Stimulated activated CD8-positive, alpha-beta memory T cell treated with anti-CD3 and anti-CD28 coated beads, Interleukin-7, amount 100 ng/mL, for 1 hour (primary cell): ENCODE measurements at places on chromosomes 3 and 15.
A peak's percentile ranks its signal among the peaks of the same experiment; 100 is the strongest.

GRCh38 chr15:100616700-100617099 is 14.3 kb downstream of the ASB7 start:
- no peak for DNase-seq

DNA sequence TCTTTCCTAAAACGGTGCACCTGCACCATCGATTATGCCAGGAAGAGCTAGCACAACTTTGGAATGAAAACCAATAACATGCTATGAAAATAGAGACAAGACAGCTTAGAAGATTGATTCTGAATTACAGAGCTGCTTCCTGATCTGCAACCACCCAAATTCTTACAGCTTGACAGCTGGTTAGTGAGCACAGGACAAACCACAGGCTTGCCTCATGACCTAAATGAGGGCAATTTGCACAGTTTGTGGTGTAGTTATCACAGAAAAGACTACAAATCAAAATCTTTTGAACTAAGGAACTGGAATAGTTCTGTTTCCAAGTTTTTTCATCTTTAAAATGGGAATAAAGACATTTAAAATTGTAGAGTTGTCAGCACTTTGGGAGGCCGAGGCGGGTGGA is 533.5 kb downstream of the NAALADL2 start:
- DNase-seq: no peak

DNA sequence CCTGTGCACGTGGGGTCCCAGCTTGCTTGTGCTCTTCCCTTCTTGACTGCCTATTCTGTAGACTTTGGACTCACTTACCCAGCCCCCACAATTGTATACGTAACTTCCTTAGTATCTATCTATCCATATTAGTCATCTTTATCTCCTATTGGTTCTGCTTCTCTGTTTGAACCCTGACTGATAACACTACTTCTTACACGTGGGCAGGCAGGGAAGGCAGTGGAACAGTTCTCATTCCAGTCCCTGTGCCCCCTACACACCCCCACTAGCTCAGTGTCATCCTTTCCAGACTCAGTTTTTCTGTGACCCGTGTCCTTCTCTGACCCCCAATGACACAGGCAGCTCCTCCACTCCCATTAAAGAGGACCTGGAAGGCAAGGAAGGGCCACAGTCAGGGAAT is 74.2 kb upstream of the FBN1 start:
- DNase-seq: no peak

- DNase-seq: no peak
Measured at GRCh38 chr3:172112734-172113120, 73.3 kb downstream of the FNDC3B start.

DNA sequence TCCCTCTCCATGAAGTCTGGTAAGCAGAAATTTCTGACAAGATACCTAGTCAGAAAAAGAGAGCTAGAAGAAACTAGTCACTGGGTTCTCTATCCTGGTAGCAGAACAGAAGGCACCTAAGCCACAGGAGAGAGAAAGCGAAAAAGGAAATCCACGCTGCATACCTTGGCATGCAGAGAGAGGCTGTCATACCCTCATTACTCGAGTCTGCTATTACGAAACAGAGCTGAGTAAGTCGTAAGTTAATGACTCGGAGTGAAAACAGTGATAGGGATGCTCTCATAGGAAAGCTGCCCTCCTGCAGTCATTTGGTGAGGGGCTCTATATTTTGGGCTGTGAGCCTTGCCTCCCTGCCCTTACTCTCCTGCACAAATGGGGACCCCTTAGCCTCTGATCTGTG is 16.2 kb downstream of the CLRN1 start:
- no peak for DNase-seq

- DNase-seq: no peak
Measured at GRCh38 chr3:70531838-70532489, 219.5 kb upstream of the MDFIC2 start.

- no peak for DNase-seq
Measured at GRCh38 chr15:23569151-23569925, 3.9 kb downstream of the MKRN3 start.

GRCh38 chr3:100269410-100270214 is 8.8 kb downstream of the TBC1D23 start:
- no peak for DNase-seq

DNA sequence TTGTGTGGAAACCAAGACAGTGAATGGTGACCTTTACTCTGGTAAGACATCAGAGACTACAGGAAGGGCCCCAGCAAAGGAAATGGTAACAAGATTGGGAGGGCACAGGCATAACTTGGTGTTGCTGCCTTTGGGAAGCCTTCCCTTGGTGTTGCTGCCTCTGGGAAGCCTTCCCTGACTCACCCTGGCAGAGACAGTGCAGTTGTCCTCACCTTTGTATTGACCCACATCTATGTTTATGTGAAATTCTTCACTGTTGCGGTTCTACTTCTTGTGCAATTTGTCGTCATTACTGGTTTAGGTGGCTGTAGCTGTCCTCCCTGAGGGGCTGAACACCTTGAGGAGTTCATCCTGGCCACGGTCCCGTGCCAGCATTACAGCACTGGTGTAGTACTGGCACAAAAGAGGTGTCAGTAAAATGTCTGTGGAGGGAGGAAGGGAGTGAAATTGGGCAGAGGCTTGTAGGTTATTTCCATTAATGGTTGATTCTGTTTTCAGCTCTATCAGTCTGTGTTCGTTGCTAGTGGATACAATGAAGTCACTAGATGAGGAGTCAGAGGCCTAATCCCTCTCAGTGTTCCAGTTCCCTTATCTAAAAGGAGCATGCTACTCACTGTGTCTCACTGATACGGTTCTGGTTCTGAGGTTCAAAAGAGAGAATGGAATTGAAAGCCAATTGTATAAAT is 21.6 kb downstream of the IFT122 start:
- no peak for DNase-seq

- no peak for DNase-seq
Measured at GRCh38 chr3:122232485-122232884, 49.0 kb downstream of the CASR start.

GRCh38 chr15:35443376-35443775 is 102.6 kb downstream of the DPH6 start:
- DNase-seq: no peak

DNA sequence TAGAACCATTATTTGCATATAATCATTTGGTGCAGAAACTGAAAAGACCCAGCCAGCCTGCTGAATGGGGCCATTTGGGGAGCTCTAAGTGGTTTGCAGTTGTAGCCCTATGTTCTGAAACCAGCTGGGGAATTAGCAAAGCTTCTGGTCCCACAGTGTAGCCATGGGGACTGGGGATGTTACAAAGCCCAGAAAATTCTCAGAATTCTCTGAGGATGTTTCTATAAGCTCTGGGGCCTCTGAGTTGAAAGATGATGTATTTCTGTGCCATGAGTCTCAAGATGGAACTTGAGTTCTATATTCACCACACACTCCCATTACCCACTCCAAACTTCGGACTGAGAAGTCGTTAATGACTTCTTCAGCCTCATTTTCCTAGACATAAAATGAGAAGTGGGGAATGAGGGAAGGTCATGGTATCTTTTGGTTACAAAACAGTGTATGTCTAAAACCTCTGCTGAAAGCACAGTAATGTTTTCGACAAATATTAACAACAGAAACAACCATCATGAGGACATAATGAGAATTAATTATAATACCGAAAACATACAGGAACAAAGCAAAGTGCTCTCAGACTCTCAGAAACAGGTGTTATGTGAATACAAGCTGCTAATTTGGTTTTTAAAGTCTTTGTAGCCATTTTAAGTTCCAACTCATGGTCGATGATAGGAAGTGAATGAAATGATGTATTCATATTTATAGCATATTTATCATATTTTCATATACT is 89.4 kb downstream of the RFTN1 start:
- no peak for DNase-seq

GRCh38 chr3:52492059-52492458 is 3.1 kb upstream of the STAB1 start:
- no peak for DNase-seq

GRCh38 chr3:184022323-184022722 is 4.6 kb upstream of the ABCC5 start:
- no peak for DNase-seq

- DNase-seq: no peak
Measured at GRCh38 chr3:98788651-98789050, 25.5 kb downstream of the ST3GAL6 start.

- no peak for DNase-seq
Measured at GRCh38 chr3:189567766-189568420, 63.3 kb upstream of the TP63 start.

- DNase-seq: no peak
Measured at GRCh38 chr3:70096376-70097066, 97.0 kb downstream of the SAMMSON start.

GRCh38 chr3:156230278-156230900 is 110.0 kb downstream of the KCNAB1 start:
- DNase-seq: no peak

DNA sequence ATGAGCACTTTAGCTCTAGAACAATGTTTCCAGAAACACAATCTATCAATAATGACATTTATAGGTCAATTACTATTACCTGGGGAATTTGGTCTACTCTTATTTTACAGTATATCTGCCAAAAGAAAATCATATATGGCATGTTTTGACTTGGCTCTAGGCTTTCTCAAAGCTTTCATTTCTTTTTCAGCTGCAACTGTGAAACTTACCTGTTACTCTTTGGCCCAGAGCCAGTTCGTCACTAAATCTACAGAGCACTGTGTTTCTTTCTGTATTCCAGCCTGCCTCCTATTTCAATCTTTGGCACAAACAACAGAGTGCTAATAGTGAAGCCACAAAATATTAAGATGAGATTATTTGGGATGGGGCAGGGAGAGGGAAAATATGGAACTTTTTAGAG is 76.0 kb downstream of the P2RY1 start:
- no peak for DNase-seq

GRCh38 chr3:188860147-188860546 is 311.6 kb upstream of the TPRG1 start:
- no peak for DNase-seq

DNA sequence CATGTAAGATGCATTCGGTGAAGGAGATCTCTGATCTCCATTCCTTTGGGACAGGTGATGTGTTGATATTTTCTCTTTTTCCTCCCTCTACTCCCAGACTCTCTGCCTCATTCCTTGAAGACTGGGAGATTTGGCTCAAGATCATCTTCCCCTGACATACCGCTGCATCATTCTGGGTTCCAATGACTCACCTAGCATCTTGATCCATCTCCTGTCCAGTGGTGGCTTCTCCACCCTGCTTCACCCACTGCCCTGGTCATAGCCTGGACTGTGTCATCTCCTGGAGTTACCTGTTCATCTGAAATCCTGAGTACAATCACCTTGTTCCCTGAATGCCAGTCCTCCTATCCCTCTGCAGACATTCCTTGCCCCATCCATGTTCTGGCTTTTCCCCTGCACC is 57.4 kb upstream of the TRAK1 start:
- DNase-seq: no peak

GRCh38 chr3:156160647-156161046 is 40.3 kb downstream of the KCNAB1 start:
- DNase-seq: no peak

DNA sequence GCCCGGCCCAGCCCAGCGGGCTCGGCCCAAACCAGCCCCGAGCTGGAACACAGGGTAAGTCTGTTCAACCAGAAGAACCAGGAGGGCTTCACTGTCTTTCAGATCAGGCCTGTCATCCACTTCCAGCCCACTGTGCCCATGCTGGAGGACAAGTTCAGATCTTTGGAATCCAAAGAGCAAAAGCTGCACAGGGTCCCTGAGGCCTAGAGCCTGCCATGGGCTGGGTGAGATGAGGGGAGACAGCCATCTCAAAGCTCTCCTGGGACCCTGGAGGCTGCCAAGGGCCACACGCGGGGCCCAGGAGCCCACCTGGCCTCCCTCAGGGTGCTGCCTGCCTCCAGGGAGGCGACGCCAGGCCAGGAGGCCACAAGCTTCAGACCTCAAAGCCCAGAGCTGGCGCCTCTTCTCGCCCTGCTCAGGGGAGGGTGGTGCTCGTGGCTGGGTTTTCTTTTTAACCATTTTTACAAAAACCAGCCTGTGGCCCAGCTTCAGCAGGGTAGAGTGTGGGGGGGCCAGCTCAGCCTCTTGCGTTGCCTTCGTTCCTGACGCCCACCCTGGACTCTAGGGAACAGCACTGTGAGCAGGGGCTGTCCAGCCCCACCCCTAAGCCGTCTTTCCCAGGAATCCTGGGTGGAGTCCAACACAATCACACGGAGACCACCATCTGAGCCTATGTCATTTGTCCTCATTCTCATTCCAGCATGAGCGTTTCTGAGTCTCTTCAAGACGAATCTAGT is 107.0 kb downstream of the ETFA start:
- no peak for DNase-seq

- no peak for DNase-seq
Measured at GRCh38 chr15:70090436-70091296, 7.1 kb downstream of the TLE3 start.

GRCh38 chr3:127153506-127153815 is 39.5 kb upstream of the PRR23E start:
- DNase-seq: no peak

- no peak for DNase-seq
Measured at GRCh38 chr15:67178569-67179210, 75.8 kb downstream of the AAGAB start.

DNA sequence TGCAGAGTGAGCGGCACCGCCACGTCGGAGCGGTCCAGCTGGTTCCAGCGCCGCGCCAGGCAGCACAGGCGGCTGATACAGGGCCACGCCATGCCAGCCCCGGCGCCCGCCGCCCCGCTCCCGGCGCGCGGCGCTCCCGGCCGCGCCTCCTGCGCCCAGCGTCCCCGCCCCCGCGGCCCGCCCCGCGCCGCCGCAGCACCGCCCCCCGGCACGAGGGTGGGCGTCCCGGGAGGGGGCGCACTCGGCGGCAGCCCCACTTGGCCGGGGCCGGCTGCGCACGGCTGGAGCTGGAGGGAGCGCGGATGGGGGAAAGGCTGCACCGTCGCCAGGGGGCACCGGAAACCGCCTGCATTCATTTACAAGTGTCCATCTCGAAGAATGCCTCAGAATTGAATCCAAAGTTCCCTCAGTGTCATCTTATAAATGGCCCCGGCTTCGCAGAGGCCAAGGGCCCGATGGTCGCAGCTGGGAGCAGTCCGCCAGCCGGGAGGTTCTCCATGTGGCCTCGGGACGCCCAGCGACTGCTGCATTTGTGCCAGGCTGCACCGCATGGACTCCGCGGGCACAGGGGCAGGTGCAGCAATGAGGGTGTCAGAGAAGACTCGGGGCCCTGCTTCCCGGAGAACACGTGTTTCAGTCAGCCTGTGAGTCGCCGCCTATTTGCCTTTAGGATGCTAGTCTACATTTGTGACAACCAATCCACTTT is at the start of gene MAP6D1:
MAP6D1 (minus strand) TSS at position 122 of the 706 bp plus-strand sequence; CDS start at position 92, 30 bp downstream.
- peak; percentile 22 for DNase-seq

DNA sequence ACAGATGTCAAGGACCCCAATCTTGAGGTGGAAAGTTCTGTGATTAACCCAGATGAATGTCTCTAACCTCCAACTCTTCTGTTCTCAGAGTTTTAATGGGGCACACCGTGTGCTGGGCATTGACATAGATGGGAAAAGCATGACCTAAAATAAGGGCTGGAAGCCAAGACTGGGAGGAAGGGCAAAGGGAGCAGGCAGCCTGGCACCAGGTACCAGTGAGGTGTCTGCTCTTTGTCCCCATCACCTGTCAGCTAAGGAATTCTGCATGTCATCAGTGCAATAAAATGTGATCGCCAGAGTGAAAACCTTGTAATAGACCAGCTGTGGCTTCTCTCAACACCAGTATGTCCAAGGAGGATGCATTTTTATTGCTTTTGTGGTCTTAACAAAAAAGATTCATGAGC is 143.5 kb upstream of the TPM1 start:
- DNase-seq: no peak
